ENCODE measurements at places on chromosomes 7 and 10. TPM values are rescaled to one million over a fixed set of nuclear protein-coding genes. Genes with fewer than 3 reads are reported as not detected.

GRCh38 chr7:27080844-27081436 lies 14.9 kb downstream of the HOXA1 start:
- no peak for DNase-seq

DNA sequence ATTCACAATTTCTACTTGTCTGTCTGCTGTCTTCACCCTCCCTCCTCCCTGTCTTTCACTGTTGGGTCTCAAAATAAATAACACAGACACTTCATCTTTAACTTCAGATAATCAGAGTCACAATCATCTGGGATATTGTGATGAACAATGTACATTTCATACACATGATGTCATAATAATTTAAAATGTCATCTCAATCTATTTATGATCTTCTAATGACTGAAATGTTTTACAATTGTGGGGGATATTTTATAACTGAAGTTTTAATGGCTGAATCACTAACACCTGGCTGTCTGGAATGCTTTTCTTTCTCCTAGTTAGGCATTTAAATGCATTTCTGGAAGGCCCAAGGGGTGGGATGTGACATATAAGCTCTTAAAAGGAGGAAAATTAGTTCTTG lies 859.8 kb downstream of the LRMDA start:
- DNase-seq, result no peak

DNA sequence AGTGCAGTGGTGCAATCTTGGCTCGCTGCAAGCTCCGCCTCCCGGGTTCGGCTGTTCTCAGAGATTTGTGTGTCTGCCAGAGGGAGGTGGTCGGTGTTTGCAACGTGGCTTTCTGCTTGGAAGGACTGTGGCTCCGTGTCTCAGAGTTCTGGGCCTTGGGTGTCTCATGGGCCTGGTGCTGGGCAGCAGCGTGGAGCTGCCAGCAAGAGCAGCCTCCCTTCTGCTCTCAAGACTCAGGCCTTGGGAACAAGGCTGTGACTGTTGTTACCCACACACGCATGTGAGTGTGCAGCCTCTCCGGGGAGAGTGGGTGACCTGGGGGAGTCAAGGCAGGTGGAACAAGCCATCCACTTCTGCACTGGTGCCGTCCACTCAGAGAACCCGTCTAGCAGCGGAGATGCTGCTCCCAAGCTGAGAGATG lies 52.0 kb downstream of the VIPR2 start:
- no peak for DNase-seq

DNA sequence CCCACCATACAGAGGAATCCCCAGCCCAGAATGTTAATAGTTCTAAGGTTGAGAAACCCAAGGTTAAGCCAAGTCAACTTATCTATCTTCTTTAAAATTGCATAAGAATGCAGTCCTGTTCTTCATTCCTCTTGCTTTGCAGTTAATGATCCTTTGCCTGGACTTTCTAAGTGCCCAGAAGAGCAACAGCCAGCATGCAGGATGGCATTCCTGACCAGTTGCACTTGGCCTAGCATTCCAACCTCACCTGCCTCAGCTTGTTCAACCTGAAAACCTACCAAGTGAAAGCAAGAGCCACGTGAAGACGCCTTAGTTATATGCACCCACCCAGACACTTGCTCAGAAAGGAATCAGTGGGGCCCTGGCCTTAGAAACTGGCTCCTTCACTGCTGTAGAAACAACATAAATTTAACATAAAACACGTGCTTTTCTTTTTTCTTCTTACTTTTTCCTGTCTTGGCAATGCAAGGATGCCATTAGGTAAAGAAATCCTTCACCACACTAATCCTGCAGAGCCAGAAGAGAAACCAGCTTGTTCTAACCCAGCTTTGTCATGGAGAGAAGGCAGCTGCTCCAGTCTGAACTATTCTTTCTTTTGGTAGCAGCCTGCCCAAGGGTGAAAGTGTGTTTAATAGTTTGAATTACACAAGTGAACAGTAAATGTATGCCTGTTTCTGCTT lies 25.0 kb downstream of the EGFR start:
- no peak for DNase-seq

GRCh38 chr7:6284055-6284400 lies 11.6 kb upstream of the CYTH3 start:
- DNase-seq, result no peak

GRCh38 chr10:10056961-10057360 lies 960.7 kb upstream of the CELF2 start:
- no peak for DNase-seq

The IGFBP3 gene
- 0.17 TPM for total RNA-seq

The MGAM2 gene
- total RNA-seq, result not detected

The CLDN3 gene
- not detected for total RNA-seq
